ENCODE measurements at places on chromosomes 1 and 21.

GRCh38 chr1:41328780-41329640 is 32.2 kb upstream of the FOXO6 start:
- DNase-seq, result no peak

DNA sequence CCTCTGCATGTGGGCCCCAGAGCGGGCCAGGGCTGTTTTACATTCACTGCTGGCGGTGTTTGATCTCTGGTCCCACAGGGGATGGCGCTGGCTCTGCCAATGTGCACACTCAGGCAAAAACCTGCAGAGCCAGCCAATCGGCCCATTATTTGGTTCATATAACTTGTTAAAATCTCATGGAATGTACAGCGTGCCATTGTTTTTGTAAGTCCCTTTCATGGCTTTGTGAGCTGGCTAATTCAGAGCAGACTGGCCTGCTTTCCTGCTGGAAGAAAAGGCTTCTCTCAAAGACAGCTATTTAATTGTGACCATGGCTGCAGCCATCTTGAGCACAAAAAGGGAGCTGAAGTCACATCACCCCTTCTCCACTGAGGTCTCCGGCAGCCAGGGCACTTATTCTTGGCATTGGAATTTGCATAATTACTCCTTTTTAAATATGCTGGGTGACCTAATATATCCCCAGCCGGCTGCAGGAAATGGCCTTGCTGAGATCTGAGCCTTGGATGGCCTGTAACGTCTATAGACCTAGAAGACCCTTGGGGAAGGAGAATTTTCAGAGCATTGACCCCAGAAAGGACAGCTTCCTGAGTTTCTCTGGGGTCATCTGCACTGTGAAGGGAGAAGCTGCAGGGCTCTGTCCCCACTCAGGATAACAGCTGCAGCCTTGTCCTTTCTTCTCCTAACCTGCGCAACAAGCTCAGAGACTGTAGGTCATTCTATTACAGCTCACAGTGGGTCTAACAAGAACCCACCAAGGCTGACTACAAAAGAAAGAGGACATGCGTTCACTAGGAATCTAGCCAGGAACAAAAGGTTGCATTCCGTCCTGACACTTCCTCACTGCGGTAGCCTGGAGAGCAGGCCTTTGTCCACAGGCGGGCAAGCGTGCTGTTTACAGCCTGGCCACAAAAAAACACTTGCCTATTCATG is 45.8 kb downstream of the BCAR3 start:
- no peak for DNase-seq

DNA sequence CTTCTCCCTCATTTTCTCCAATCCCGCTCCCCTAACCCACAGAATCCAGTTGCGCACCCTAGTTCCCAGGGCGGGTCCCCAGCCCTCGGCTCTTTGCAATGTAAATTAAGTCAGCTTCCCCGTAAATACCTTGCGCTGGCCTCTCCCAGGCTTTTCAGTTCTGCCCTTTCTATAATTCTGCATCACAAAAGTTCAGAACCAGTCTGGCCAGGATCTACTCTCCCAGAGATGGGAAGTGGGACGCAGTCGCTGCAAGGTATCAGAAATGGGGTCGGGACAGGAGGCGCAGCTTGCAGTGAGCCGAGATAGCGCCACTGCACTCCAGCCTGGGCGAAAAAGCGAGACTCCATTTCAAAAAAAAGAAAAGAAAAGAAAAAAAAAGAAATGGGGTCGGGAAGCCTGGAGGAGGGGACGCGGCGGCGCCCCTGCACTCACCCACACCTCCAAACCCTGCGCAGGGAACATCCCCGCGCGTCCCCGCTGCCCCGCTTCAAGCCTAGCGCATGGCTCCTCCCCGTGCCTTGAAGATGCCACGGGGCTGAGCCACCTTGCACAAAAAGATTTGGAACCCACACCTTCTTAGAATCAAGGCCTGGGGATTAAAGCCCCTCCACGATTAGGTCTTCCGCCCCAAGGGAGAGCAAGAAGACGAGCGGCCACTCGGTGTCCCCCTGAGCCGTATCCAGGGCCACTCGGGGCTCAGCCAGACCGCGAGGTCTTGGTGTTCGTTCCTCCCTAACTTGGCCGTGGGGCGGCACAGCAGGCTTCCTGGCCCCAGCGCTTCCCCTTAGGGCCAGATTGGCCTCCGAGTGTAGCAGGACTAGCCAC is 27.2 kb upstream of the ITLN2 start:
- no peak for DNase-seq

DNA sequence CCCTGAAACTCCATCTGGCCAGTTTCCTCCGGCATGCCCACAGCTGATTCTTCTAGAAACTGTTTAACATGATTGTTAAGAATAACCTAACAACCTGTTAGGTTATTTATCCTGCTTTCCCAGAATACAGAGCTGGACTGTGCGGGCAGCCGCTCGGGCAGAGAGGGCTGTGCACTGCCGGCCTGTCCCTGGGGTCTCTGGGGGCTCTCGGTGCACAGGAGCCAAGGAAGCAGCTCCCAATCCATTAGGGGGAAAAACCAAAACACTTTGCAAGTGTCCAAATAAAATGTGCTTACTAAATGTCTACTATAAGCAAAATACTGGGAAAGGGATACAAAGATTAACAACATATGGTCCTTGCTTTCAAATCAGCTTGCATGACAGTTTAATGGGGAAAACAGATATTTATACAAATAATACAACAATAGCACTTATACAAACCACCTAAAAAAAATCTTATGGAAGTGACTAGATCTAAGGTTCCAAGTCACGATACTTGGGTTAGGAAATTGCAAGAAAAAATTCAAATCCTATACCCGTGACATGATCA is 50.7 kb downstream of the HLCS start:
- no peak for DNase-seq

DNA sequence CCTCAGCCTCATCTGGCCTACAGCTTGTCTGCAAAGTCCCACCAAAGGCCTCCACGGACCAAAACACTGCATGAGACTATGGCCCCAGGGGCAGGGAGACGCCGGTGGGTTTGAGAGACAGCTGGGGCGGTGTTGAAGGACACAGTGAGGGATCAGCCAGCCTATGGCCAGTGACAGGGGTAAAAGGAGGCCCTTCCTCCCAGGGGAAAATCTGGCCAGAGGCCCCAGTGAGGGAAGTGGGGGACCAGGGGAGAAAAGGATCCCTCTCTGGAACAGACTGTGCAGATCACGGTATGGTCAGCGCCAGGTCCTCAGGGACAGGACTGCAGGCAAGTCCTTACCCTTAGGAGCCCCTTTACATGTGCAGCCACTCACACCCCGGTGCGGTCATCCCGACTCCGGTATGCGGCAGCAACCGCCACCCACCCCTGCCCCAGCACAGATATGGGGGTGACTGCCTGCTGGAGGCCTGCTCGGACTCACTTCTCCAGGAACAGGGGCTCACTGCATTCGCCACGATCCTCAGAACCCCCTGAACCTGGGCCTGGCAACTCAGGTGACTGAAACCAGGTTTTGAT is 1.3 kb downstream of the CERS2 start:
- DNase-seq, result no peak

GRCh38 chr21:29677326-29677725 is 262.5 kb downstream of the GRIK1 start:
- no peak for DNase-seq

DNA sequence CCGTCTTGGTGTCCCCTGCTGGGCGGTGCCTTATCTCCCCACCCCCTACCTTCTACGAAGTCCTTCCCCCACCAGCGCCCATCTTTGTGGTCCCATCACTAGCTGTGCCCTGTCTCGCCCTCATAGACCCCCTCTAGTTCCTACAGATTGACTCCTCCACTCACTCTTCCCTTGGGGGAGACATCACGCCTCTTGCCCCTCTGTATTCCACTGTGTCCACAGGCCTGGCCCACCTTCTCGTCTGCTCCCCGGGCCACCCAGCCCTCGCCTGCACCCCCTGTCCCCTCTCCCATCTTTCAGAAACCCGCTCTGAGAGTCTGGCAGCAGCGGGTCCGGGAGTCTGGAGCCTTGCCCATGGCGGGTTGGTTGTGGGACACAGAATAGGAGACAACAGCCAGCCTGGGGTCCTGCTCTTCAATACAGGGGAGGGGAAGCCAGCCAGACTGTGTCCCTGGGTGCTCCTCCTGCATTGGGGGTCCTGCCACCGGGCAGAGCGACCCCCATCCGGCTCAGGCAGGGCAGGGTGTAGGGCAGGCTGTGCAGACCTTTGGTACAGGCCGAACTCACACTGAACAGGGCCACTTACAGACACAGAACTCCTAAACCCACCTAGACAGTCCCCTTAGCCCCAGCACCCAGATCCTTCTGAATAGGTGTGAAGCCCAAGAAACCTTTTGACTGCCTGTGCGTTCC is 1.1 kb downstream of the RNF187 start:
- DNase-seq, result no peak

- DNase-seq, result no peak
Measured at GRCh38 chr1:44705938-44706337, 25.0 kb downstream of the RNU5D-1 start.

- no peak for DNase-seq
Measured at GRCh38 chr1:40350391-40350790, 23.1 kb upstream of the SMAP2 start.

- DNase-seq, result no peak
Measured at GRCh38 chr1:60898987-60899386, 183.4 kb upstream of the NFIA start.

- DNase-seq, result peak; percentile 77
Measured at GRCh38 chr1:20633190-20634064, at the start of gene PINK1. Gene PINK1 (plus strand): TSS chr1:20633458. CDS start chr1:20633549, 91 bp downstream.

DNA sequence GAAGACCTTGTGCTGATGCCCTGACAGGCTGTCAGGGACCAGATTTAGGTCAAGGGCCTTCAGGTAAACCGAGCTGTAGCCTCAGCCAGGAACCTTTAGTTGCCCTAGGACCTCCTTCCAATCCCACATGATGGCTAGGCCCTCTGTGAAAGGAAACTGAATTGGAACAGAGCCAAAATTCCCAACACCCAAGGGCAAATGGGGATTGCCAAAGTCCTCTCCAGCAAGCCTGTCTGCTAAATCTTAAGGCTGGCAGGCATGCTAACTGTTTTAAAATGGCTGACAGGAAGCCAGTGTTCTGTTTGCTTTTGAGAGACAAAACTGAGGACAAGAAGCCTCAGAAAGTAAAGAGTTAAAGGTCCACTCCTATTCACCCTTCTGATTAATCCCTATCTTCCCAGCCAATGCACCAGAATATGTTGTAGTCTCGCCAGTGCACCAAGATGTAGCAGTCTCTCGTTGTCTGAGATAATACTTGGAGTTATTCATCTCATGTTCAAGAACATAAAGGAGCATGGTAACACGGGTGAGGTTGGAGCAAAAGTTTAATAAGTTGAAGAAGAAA is 35.1 kb downstream of the MSTO1 start:
- DNase-seq, result no peak

DNA sequence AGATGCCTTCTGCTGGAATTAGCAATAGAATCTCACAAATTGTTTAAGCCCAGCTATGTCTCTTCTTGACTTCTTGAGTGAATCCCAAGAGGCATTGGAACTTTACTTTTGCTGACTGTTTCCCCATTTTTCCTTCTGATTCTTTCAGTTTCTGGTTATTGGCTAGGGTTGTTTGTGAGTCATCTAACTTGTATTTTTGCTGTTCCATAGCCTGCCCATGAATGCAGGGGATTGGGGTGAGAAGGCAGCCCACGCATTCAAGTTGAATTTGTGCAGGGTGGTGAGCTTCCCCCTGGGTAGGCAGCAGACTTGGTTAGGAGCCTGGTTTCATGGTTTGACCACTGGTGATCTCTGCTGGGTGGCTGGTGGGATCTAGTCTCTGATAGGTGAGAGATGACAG is 10.4 kb upstream of the KLF17 start:
- DNase-seq, result no peak

DNA sequence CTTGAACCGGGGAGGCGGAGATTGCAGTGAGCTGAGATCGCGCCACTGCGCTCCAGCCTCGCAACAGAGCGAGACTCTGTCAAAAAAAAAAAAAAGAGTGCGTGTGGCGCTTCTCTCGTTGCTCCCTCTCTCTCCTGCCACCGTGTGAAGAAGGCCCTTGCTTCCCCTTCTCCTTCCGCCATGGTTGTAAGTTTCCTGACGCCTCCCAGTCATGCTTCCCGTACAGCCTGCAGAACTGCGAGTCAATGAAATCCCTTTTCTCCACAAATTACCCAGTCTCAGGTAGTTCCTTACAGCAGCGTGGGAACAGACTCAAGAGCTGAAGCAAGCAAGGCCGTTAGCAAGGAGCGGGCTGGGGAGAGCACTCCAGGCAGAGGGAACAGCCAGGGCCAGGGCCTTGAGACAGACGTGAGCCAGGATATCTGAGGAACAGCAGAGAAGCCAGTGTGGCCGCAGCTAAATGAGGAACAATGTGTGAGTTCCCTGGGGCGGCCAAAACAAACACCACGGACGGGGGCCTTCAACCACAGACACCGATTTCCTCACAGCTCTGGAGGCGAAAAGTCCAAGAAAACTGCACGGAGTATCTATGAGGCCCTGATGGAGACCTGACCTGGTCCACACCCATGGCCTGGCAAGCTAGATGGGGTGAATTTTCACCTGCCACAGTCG is 54.2 kb upstream of the ETS2 start:
- no peak for DNase-seq

- peak; percentile 88 for DNase-seq
Measured at GRCh38 chr1:226308723-226309397, at the start of gene LIN9. Gene LIN9 (minus strand): TSS chr1:226309164. CDS start chr1:226309139, 25 bp downstream.

GRCh38 chr1:19349999-19350398 is 37.9 kb downstream of the SLC66A1 start:
- DNase-seq, result no peak

DNA sequence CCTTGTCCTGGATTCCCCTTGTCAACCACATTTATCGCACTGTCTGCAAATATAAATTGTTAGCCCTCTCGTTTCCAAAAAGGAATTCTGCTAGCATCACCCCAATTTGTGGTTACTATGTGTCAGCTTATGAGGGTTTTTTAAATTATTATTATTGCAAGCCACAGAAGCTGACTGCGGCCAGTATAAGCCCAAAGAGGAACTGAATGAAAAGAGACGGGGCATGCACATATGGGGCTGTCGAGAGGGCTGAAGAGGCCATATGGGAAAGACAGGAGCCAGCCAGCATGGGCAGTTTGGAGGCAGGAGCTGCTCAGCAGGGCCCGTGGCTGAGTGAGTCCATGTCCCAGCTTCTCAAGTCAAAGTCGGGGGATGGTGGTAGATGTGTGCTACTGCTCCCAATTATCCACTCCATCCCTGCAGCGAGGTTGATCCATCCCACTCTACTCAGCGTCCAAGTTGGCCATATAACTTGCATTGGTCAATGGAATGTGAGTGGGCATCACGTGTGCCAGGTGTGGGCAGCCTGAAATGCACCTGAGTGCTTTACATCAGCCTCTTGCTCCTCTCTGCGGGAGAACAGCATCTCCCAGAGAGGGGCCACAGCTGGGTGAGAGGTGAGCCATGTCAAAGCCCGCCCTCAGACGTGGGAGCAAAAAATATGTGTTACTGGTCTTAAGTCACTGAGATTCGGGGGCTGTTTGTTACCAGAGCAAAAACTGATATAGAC is 37.6 kb upstream of the LDLRAP1 start:
- no peak for DNase-seq
